ENCODE measurements at places on chromosomes 3 and 15. TPM values are rescaled to one million over a fixed set of nuclear protein-coding genes. Genes with fewer than 3 reads are reported as not detected.

DNA sequence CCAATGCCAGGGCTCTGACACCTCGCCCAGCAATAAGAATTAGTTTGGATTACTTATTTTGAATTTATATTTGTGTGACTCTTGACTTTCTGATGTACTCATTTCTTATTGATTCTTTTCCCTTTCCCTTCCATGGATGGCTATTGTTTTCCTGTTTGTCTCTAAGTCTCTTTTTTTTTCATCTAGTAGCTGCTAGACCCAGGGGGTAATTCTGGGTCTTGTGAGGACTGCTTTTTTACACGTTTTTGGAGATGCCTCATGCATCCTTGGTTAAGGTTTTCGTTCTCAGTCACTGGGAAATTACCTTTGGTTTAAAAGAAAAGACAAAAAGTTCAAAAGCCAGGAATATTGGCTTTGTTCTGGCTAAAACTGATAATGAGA is 70.2 kb upstream of the STRIT1 start:
- no peak for DNase-seq

DNA sequence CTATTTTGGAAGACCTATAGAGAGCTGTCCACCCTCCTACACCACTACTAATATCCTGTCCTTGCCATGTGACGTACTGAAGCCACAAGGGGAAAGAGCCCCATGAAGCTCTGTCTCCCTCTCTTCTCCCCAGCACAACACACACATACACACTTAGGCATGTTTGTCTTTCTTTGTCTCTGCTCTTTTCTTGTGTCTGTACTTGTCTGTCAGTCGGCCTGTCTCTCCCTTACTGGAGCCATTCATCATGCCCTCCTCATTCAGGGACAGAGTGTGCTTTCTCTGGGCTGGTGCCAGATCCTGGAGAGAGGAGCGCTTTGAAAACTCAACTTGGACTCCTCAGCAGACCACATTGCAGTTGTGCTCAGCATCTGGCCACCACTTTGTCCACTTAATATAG is 47.6 kb downstream of the PSMD6 start:
- peak; percentile 47 for DNase-seq

GRCh38 chr3:197181741-197182140 is 116.7 kb downstream of the DLG1 start:
- peak; percentile 83 for DNase-seq

GRCh38 chr15:71473751-71474150 is 336.6 kb upstream of the NR2E3 start:
- no peak for DNase-seq

- no peak for DNase-seq
Measured at GRCh38 chr3:98003306-98003969, 31.2 kb upstream of the RIOX2 start.

DNA sequence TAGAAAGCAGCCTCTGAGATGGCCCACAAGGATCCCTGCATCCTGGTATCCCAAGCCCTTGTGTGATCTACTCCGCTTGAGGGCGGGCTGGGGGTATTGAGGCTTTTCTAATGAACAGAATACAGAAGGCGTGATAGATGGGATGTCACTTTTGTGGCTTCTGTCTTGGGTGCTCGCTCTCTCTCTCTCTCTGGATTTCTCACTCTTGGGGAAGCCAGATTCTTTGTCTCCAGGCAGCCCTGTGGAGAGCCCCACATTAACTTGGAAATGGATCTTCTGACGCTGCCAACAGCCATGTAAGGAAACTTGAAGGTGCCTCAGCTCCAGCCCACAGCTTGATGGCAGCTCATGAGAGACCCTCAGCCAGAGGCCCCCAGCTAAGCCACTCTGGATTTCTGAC is 26.9 kb upstream of the SEC62 start:
- DNase-seq: no peak

DNA sequence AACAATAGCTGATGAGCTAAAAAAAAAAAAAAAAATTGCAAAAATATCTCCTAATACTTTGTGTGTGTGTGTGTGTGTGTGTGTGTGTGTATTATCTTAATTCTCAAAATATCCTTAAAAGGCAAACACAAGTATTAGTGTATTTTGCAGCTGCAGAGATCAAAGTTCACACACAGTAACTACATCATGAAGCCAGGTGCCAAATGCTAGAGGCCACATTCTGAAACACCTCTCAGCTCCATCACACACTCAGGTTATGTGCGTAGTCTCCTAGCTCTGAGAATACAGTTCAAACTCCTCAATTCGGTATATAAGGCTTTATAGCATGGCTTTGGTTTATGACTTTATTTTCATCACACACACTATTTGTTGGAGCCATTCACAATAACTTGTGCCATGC is 33.5 kb upstream of the PPARG start:
- no peak for DNase-seq

RBP2 gene
- not detected for total RNA-seq
